A172 (cell line): ENCODE measurements at places on chromosomes 6 and 20.

DNA sequence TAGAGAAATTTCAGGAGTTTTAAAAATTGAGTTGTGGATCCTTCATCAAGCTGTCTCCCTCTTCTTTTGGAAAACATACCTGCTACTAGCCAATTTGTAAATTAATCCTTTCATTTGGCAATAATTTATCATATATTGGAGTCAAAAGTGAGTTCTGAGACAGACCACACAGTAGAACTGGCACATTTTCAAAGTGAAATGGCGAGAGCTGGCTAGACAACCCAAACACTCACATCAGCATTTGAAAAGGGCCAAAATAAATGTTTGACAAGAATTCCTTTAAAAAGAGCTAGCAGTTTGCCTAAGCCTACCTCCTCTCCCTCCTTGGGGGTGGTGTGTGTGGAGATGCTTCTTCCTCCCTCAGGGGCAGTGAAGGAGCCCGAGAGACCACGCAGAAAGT, 47.9 kb upstream of the KCNK16 start:
- no peak for DNase-seq

- DNase-seq = no peak
These were observed 38.1 kb upstream of the UST start for GRCh38 chr6:148708707-148709106.

DNA sequence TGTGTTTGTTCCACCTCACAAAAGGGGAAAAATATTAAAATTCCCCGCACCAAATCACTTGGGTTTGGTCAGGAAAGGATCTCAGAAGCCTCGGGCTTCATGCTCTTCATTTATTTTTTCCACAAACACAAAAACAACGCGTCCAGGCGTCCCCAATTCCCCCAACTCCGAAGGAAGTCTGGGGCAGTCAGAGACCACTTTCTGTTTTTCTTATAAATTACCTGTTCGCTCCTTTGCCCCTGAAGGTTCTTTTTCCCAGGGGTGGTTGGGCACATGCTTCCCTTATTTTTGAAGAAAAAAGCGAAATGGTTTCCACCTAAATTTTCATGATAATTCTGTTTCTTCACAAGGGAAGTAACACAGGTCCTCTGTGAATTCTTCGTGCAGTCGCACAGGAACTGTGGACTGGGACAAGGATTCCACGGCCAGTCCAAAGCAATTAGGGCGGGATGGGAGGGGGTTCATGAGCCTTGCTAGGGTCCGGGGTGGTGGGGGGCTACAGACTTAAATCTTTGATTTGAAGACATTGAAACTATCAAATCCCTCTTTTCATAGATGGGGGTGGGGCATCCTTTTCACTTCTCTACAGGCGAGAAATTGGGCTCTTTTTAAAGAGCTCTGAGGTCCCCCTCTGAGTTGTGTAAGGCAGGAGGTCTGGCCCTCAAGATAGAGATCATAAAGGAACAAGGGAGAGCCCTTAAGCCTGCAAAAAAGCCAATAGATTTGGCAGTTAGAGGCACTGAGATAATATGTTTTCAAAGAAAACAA, 30.5 kb upstream of the HFE start:
- no peak for DNase-seq

DNA sequence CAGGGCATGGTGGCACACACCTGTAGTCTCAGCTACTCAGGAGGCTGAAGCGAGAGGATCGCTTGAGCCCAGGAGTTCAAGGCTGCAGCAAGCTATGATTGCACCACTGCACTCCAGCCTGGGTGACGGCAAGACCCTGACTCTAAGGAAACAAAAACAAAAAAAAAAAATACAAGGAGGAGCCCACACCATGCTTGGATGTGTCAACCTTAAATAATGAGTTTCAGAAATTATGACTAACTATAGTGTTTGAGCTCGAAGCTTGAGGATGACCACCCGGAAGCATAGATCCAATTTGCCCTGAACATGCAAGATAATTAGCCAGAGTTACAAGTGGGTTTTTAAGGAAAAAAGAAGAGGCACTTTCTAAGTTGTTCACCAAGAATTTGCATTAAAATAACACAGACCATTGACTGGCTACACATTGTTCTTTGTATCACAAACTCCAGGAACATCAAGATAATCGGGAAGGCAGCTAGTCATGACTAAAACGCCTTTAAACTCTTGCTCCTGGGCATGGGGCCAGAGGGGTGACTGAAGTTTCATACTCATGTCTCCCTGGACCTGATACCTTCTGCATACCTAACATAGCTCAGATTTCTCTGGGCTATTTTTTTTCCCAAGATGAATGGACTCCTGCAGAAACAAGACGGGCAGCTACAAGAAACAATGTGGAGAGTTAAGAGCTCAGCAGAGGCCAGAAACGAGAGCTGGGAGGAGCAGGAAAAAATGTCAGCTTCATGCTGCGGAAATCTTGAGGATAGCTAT, 289.6 kb downstream of the PREX1 start:
- peak; percentile 94 for DNase-seq

GRCh38 chr6:46393161-46393939, 97.9 kb downstream of the RCAN2 start:
- DNase-seq = no peak

- DNase-seq = no peak
These were observed 542.6 kb downstream of the DHX35 start for GRCh38 chr20:39504710-39505094.

- DNase-seq = no peak
These were observed 22.4 kb upstream of the TMEM217 start for GRCh38 chr6:37280162-37280887.

DNA sequence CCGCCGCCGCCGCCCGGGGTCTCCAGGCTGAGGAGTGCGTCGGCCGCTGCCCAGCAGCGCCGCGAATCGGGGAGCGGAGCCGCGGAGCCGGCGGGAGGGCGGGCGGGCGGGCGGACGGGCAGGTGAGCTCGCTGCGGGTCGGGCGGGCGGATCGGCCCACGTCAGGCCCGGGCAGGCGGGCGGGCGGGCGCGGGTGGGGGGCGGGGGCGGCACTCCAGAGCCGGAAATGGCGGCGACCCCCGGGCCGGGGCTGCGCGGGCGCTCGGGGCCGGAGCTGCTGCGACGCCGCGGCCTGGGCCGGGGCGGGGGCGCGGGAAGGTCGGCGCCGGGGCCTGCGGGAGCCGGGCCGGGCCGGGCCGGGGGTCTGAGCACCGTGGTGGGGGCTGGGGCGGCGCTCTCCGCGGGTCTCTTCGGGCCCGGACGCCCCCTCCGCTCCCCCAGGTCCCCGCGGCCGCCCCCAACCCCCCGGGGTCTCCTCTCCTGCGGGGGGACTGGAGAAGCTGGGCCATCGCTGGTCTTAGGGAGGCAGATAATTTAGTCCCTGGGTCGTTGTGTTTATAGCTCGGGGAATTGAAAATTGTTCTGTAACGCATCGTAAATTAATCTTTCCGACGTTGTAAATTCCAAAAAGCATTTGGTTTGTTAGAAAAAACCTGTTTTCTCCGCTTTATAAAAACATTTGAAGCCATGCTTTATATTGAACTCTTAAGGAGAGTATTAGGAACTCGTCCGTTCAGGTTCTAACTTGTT, 451 bp downstream of the DNAJC5 start:
- DNase-seq = no peak

- no peak for DNase-seq
These were observed 172.6 kb upstream of the PHACTR1 start for GRCh38 chr6:12543953-12544352.

GRCh38 chr6:166820070-166820469, 136.3 kb downstream of the RNASET2 start:
- no peak for DNase-seq
